Muscle of leg (tissue), 16 donors: ENCODE measurements at places on chromosomes 1 and 21.
A peak's percentile ranks its signal among the peaks of the same experiment; 100 is the strongest.

DNA sequence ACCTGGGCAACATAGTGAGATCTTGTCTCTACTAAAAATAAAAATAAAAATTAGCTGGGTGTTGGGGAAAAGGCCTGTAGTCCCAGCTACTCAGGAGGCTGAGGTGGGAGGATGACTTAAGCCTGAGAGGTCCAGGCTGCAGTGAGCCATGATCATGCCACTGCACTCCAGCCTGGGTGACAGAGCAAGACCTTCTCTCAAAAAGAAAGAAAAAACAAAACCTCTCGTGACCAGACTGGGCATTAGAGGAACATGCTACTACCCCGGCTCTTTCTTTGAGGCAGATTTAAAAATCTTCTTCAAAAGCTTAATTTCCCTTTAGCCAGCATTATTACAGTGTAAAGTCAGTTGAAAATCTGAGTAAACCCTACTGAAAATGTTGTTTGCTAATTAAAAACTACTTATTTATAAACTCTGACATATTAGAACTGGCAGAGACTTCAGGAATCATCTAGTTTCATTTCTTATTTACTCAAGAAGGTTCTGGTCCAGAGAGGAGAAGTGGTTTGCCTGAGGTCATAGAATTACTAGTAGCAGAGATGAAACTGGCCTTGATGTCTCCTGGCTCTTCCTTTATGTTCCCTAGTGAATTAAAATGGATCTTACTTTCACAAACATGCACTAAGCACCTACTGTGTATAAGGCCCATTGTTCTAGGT, 11.6 kb upstream of the ELAVL4 start:
- peak; percentile 35 for DNase-seq

- DNase-seq, result peak; percentile 43
Measured at GRCh38 chr1:48236716-48237470, 14.4 kb downstream of the SLC5A9 start.

DNA sequence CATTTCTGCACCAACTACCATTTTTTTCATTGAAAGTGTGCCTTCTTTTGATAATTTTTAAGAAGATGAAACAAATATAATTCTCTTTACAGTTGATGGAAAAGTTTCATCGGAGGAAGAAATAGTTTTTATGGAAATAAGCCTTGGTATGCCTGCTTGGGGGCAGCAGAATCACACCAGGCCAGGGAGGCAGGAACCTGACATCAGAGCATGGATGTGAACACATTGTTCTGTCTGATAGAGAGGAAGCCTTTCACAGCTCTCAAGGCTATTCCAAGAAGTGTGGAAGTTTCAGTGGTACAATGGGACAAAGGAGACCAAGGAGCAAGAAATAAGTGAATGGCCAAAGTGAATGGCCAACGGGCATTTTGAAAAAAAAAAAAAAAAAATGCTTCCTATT, 162.2 kb upstream of the KCNK2 start:
- DNase-seq, result peak; percentile 8

DNA sequence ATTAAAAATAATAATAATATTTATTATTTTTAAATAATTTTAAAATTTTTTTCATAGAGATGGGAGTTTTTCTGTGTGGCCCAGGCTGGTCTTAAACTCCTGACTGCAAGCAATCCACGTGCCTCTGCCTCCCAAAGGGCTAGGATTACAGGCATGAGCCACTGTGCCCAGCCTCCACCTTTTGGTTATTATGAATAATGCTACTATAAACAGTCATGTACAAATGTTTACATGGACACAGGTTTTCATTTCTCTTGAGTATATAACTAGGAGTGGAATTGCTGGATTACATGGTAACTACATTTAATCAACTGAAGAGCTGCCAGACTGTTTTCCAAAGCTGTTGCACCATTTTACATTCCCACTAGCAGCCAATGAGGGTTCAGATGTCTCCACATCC, 103.2 kb upstream of the DMRTA2 start:
- DNase-seq, result no peak

GRCh38 chr1:205775015-205775716, at the start of gene RAB29:
TSS of gene RAB29 (minus strand) at chr1:205775482. CDS start at chr1:205774956, 526 bp downstream.
- DNase-seq, result peak; percentile 94

- peak; percentile 65 for DNase-seq
Measured at GRCh38 chr1:31755197-31755611, 8.9 kb downstream of the ADGRB2 start.

DNA sequence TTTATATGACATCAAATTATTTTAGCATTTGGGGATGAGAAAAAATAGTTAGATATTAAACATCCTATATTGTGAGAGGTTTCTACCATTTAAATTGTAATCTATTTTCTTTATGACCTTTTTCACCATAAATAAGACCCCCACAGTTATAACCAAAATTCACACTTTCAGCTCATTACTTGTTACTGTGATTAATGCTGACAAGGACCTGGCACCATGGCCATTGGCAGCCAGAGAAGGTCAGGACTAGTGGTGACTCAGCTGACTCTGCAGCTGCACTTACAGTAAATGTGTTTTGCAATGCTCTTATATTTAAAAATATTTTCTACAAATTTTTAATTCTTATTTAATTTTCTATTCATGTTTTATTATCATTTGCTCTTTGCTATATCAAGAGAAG, 133.3 kb upstream of the C1orf105 start:
- peak; percentile 69 for DNase-seq

DNA sequence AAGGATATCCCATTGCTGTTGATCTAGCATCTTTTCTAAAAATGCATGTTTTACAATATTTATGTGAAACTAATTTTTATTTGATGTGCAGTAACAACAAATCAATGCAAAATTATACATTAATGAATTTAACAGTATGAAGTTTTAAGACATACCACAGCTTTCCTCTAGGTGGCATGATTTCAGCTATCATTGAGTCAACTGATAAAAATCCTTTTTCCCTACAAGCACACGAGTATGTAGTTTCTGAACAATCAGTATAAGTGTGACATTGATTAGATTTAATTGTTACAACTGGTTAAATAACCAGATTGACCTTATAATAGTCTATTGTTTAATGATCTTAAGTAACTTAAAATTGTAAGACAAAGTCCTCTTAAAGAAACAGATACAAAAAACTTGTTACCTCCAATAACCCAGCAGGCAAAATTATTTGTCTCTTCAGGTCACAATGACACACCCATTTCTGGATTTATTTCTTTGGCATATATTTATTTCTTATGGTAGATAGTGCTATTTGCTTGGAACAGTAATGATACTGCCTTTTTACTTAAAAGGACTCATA, 5.8 kb upstream of the TGFB2 start:
- peak; percentile 72 for DNase-seq

DNA sequence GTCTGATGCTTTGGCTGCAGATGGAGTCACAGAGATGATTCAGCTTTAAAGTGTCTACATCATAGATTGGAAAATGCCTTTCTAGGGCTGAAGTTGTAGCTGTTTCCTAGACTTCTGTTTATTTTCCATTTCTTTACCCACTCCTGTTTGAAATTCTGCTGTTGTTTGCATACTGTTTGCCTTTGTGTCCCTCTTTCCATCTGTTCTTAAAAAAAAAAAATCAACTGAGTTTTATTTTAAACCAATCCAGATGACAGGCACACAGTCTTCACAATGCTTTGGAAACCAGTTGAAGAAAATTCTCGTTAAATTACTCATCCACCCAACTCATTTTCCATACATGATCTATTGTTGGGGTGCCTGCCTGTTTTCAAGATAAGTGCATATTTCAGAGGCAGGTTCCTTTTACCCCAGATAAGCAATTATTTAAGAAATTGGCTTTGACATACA, 245.9 kb downstream of the DISC1 start:
- no peak for DNase-seq

DNA sequence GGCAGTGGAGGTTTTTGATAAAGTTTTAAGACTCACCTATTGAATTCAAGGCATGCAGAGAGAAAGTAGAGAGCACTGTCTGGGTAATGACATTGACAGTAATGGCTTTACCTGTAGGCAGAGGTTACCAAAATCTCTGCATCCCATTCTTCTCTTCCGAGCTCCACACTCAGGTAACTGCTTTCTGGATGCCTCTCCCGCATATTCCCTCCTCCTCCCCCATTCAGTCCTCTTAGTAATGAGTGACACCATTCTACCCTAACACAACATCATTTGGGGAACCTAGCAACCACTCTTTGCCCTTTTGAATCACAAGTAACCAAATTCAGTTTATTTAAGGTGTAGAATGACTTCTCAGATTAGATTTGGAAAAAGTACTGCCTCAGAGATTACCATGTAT, 56.5 kb downstream of the DYRK1A start:
- DNase-seq, result no peak

DNA sequence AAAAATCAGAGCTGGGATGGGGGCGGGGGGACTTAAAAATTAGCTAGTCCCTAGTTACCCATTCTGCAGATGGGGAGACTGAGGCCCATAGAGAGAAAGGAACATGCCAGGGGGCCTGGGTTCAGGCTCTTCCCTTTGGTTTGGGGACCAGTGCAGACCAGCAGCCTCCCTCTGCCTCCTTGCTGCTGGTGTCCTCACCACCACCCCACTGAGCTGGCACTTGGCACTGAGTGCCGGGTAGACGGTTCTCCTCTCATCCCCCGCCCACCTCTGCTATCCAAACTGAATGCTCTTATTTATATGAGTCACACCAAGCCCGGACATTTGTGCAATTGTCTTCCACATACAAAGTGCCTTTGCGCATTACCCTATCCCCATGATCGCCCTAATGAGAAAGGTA, 39.2 kb downstream of the CAMK2N1 start:
- DNase-seq, result no peak

DNA sequence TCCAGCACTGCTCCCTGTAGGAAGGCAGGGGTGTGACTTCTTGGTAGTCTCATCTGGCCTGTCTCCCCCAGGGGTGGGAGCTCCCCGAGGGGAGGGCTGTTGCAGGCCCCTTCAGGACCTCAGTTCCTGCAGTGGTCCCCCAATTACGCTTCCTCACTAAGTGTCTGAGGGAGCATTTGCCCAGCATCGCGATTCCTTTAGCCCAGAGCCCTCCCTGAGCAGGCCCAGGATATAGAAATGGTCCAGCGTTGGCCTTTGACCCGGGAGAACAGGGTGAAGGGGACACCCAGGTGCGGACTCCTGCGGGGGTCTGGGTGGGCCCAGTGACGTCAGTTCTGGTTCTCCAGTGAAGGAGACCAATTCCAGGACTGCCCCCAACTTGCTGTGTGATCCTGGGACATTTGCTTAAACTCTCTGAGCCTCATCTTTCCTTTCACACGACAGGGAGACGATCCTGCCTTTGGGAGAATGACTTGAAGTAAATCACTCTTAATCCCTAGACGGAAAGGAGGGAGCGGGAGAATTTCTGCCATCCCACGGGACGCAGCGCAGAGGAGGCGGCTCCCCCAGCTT, 32.6 kb upstream of the BTG2 start:
- DNase-seq, result peak; percentile 19

GRCh38 chr1:62389531-62389930, 47.3 kb upstream of the USP1 start:
- no peak for DNase-seq

DNA sequence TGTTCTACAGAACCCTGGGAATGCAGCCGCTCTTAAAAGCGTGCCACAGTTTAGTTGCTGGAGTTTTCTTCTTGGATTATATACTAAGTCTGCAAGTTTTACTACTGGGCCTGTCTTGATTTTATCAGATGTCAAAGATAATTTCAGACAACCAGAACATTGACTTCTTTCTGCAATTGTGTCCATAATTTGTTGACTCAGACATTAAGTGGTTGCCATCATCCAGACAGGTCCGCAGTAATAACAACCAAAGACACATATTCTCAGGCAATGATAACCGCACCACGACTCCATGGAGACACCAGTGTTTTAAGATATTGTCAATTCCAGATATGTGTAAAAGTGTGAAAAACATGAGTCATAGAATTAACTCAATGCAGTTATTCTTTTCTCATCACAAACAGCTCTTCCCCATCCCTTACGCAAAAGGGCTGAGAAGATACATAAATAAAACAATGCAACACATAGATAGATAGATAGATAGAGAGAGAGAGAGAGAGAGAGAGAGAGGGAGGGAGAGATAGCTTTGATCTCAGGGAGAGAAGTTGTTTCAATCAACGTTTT, 90.4 kb upstream of the FMN2 start:
- no peak for DNase-seq
